ENCODE measurements at places on chromosomes 3 and 15.
A peak's percentile ranks its signal among the peaks of the same experiment; 100 is the strongest.

GRCh38 chr3:46089237-46090011, 62.1 kb upstream of the XCR1 start:
- peak; percentile 29 for DNase-seq

DNA sequence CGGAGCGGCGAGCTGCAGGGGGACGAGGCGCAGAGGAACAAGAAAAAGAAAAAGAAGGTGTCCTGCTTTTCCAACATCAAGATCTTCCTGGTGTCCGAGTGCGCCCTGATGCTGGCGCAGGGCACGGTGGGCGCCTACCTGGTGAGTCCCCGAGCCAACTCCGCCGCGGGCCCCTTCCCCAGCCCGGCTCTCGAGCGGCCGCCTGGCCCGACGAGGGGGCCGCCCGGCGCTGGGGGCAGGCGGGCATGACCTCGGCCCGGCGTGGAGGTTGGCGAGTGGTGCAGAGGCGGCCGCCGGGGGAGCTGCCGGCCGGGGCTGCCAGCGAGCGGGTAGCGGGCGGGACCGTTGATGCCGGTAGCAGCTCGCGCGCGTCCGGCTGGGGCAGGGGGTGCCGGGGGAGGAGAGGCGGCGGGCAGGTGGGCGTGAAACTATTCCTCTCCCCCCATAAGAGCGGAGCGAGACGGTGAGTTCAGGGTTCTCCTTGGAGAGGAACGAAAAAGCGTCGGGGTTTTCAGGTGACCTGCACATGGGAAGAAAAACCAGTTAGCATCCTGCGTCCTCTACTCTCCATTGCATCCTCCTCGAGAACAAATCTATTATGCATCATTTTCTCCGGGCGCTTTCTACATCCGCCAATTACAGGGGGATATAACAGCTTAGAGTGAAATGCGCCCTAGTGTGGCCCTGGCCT, 585 bp downstream of the SLCO3A1 start:
- DNase-seq: peak; percentile 42

- DNase-seq: no peak
These were observed 331.0 kb upstream of the IL12A start for GRCh38 chr3:159657629-159658028.

- no peak for DNase-seq
These were observed 92.6 kb upstream of the ZBTB20 start for GRCh38 chr3:115239717-115240116.

DNA sequence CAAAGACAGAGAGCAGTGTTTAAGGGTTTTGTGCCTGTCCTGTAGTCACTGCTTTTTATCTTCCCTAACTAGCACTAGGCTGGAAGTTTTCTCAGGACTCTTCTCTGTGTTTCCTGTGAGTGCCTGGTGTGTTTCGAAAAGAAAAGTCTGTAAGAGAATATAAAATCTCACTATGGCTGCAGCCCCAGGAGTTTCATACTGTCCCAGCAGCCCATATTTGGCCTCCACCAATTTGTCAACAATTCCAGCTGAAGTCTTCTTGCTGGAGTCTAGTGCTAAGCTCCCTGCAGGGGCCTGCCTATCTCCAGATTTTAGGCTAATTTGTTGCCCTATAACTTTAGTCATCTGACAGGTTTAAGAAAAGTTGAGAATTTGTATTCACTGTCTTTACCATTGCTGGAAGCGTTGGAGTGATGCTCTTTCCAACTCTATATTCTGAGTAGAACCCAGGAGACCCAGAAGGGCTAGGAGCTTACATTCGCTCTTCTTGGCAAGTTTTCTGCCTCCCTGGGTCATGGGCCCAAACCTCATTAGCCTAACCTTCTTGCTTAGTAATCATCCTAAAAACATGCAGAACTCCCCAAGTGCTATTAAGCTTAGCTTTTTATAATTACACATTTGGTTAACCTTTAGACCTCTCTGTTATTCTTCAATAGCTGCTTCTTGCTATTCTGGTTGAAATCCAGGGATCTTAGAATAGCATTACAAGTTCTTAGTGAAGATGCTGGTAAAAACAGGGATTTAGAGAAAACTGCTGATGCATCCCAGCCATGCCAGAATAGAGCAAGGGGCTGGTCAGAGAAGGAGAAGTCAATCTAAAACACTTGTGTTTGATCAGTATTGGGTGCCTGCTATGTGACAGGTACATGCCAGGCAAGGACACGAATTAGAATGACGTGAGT, 283.1 kb downstream of the NEK10 start:
- no peak for DNase-seq

DNA sequence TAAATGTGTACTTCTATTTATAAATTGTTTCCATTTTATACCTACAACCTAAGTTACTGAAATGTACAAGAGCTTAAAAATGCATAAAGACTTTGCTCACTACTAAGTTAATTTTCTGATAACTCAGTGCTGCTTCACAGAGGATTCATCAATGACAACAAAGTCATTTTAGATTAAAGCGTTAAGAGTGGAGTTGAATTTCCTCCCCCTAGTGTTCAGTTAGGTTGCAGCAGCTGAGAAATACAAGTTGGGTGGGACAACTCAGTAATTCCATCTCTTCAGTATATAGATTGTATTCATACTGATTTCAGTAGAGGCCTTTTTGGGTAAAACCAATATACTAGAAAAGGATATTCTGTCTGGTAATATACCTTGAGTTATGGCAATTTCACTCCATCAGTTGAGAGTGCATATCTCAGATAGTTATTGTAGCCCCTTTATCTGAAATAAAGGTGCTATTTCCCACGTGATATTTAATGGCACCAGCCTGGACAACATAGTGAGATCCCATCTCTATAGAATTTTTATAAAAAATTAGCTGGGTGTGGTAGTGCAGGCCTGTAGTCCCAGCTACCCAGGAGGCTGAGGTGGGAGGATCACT, 6.9 kb upstream of the RPL35A start:
- no peak for DNase-seq

- DNase-seq: peak; percentile 43
These were observed 12.4 kb downstream of the TNK2 start for GRCh38 chr3:195895861-195896360.

- DNase-seq: no peak
These were observed 8.4 kb upstream of the HRH1 start for GRCh38 chr3:11145888-11146287.

GRCh38 chr3:52439426-52440248, 5.3 kb downstream of the SEMA3G start:
- no peak for DNase-seq

GRCh38 chr3:132817646-132818177, 95.5 kb upstream of the NPHP3 start:
- no peak for DNase-seq

DNA sequence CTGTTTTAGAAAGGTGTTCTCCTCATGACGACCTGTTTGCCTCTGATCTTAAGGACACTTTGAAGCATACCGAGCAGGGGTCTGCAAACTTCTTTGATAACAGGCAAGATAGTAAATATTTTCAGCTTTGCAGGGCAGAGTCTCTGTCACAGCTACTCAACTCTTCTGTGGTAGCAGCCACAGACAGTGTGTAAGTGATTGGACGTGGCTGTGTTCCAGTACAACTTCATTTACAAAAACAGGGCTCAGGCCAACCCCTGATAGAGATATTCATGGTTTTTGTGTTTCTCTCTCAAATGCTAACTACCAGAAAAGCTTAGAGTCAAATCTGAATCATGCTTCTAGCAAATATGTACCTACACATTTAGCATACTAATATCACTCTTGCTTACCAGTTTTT, 51.5 kb downstream of the TGFBR2 start:
- no peak for DNase-seq

GRCh38 chr3:139477710-139478640, 1.7 kb upstream of the RBP2 start:
- no peak for DNase-seq

Measured in stimulated activated CD8-positive, alpha-beta memory T cell treated with anti-CD3 and anti-CD28 coated beads, Interleukin-2, amount 100 ng/mL, for 48 hours (primary cell).